ENCODE measurements at places on chromosomes 12 and 14. TPM values are rescaled to one million over a fixed set of nuclear protein-coding genes. Genes with fewer than 3 reads are reported as not detected.

GRCh38 chr14:89332031-89332430 lies 85.0 kb downstream of the FOXN3 start:
- no peak for DNase-seq

GRCh38 chr12:92921877-92922276 lies 7.2 kb downstream of the EEA1 start:
- DNase-seq = no peak

DNA sequence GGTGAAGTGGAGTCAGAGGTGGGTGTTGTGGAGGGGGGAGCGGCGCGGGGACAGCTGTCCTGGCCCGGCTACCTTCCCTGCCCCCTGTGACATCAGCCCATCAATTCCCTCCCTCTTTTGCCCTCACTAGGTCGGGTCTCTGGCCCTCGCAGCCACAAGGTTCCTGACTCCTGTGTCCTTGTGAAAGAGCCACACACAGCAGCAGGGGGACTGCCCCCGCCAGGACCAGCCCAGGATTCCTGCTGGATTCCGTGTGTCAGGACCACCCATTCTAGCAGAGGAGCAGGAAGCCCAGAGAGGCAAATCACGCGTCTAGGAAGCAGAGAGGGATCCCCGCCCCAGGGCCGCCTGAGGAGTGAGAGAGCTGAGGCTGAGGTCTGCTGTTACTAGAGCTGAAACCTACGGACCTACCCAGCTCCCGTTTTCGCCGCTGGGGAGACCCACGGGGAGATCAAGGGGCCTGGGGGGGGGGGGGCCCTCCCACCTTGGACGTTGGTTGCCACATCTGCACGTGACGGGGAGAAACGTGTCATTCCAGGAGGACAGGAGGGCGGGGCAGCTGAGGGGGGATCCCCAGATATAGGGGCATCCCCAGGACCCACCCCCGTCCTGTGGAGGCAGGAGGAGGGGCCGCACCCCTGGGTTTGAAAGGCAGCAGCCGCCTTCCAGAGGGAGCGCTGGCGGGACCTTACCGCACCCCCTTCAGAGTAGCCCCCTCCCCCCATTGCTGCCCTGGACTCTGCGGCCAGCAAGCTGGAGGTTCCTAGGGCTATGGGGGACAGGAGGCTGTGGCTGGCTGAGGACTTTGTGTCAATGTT lies 12.5 kb upstream of the INF2 start:
- peak; percentile 49 for DNase-seq

GRCh38 chr12:109541413-109541726 lies 31.9 kb downstream of the MMAB start:
- no peak for DNase-seq

DNA sequence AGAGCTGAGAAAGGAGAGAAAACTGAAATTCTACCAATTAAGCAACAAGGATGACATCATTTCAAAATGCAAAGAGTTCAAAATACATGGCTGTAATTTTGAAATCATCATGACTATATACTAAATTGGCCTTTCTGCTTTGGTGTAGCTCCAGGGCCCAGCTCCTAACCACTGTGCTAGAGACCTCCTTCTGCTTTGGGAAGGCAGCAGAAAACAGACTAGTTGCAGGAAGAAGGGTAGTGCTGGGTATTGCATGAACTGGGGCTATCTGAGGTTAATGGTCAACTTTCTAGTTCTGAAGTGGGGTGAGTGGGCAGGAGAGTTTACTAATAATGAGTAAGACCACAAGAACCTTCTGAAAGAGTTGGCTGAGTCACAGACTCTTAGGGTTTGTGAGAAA lies 66.2 kb downstream of the PTGER2 start:
- DNase-seq = no peak

- DNase-seq = no peak
Measured at GRCh38 chr14:44316647-44317440, 190.2 kb downstream of the FSCB start.

GRCh38 chr14:96303981-96304380 lies 48.0 kb downstream of the BDKRB1 start:
- DNase-seq = no peak

GRCh38 chr12:108616941-108617858 lies 16.5 kb downstream of the SELPLG start:
- DNase-seq = no peak

DNA sequence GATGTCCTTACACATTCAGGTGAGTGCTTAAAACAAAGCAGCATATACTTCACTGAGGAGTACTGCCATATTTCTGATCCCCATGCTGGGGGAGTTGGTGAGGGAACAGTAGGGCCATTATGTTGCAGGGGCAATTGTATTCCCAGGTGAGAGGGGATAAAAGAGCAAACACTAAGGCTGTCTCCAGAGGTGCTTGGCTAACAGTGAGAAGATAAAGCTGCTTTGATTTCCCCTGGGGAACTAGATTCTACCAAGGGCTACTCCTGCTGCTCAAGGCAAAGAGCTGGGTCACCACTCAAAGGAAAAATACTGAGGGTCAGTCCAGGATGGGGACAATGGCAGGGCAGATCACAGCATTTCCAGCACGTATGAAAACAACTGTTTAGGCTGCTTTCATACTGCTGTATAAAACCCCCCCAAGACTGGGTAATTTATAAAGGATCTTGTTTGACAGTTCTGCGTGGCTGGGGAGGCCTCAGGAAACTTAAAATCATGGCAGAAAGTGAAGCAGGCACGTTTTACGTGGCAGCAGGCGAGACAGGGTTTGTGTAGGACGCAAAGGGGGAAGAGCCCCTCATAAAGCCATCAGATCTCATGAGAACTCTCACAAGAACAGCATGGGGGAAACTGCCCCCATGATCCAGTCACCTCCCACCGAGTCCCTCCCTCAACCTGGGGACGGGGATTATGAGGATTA lies 47.8 kb upstream of the OR5AU1 start:
- DNase-seq = no peak

- DNase-seq = no peak
Measured at GRCh38 chr12:3302401-3303041, 188.5 kb upstream of the PRMT8 start.

GRCh38 chr12:102957339-102958050 lies at the start of gene ASCL1:
ASCL1 (plus strand) TSS chr12:102957674; CDS start chr12:102958245, 571 bp downstream.
- DNase-seq = peak; percentile 29

GRCh38 chr12:126362964-126363363 lies 1297.7 kb downstream of the AACS start:
- DNase-seq = no peak

DNA sequence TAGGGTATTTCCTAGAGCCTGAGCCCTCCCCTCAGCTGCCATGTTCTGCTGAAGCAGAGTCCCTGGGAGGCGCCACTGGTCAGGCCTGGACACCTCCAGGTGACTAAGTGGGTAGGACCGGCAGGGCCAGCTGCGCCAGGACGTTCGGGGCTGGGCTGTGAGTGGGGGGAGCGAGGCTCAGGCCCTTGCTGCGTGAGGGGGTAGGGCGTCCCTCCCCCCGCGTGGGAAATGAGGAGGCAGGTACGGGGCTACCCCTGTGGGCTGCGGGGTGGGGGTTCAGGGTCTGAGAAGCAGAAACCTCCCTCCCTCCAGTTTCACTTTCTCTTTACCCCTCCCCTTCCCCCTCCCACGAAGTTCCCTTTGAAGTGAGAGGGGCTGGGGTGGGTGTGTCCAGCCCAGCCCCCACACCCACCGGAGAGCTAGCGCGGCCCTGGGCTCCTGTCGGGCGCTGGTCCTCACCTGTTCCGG lies 22.1 kb upstream of the KIF26A start:
- DNase-seq = peak; percentile 20

GRCh38 chr14:62692490-62693106 lies 352.7 kb downstream of the KCNH5 start:
- no peak for DNase-seq

GRCh38 chr14:106442857-106443256 lies 916.5 kb downstream of the TMEM121 start:
- no peak for DNase-seq

GRCh38 chr12:79174626-79175025 lies 310.1 kb downstream of the SYT1 start:
- no peak for DNase-seq

- no peak for DNase-seq
Measured at GRCh38 chr12:59624732-59625460, 29.1 kb downstream of the SLC16A7 start.

GRCh38 chr14:75628816-75629215 lies 31.9 kb downstream of the ERG28 start:
- no peak for DNase-seq

GRCh38 chr12:60872219-60872618 lies 1276.4 kb downstream of the SLC16A7 start:
- DNase-seq = no peak

DNA sequence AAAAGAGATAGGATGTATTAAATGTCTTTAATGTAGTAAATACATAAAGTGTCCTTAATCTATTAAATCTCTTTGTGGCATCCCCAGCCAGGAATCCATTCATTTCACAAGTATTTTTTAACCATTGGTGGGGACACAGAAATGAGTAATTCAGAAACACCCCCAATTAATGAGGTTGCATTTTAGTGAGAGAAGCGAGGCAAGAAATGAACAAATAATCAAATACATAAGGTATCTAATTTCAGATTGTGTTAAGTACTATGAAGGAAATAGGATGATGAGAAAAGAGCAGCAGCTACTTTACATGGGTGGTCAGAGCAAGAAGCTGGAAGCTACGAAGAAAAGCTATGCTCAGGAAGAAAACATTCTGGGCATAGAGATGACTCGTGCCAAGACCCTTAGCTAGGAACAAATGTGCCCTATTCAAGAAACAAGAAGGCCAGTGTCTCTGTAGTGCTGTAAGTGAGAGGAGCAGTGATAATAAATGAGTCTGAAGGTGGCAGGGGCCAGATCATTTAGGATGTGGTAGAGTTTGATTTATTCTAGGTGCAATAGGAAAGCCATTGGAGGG lies 60.5 kb upstream of the IGF1 start:
- no peak for DNase-seq

DNA sequence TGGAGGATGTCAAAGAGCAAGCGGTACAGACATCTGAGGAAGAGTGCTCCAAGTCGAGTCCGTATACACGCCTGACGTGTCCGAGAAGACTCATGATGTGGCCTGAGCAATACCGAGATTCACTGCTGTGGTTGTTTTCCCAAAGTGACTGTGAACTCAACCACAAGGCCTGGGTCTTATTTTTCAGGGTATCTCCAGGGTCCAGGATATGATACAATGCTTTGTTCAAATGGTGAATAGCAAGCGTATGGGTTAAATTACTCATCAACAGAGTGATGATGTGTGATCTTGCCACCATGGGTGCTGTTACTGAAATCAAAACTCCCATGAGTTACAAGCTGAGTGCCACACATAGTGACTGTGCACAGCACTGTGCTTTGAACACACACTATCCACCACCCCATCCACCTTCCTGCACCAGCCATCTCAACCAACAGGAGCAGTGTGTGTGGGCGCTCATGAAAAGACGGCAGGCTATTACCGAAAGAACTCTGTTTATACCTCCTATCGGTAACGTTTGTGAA lies 109.6 kb downstream of the BCAT1 start:
- no peak for DNase-seq

GRCh38 chr12:66979251-66979650 lies 289.9 kb upstream of the CAND1 start:
- no peak for DNase-seq

DNA sequence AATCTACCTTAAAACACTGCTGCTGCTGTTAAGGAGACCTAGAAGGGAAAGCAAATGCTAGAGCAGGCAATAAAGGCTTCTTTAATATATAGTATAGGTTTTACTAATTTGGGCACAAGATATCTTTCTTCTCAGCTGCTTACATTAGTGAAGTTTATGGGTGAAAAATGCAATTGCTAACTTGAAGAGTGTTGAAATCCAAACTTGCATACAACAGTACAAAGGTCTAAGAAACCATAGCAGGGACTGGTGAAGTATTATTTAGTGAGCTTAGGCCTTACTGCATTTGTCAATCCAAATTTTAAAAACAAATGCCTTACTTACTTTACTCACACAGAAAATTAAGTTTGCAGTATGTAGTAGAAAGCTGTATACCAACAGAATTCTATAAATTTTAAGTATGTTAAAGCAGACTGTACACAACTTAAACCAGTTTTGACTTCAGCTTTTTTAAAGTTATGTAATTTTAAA lies 1.4 kb upstream of the AP4S1 start:
- no peak for DNase-seq

- no peak for DNase-seq
Measured at GRCh38 chr12:14695715-14696141, 671 bp downstream of the GUCY2C start.

GRCh38 chr12:107906707-107907106 lies 132.2 kb downstream of the ASCL4 start:
- DNase-seq = no peak

DNA sequence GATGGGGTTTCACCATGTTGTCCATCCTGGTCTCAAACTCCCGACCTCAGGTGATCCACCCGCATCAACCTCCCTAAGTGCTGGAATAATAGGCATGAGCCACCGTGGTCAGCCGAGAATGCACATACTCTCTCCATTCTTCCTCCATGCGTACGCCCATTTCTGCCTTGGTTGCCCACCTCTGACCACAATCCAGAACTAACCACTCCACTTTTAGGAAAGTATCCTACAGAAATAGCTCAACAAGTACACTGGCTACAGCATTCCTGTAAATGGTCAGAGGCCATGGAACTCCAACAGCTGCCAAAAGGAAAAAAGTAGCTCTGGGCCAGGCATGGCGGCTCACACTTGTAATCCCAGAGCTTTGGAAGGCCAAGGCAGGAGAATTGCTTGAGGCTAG lies 60.7 kb downstream of the IRF2BPL start:
- no peak for DNase-seq

DNA sequence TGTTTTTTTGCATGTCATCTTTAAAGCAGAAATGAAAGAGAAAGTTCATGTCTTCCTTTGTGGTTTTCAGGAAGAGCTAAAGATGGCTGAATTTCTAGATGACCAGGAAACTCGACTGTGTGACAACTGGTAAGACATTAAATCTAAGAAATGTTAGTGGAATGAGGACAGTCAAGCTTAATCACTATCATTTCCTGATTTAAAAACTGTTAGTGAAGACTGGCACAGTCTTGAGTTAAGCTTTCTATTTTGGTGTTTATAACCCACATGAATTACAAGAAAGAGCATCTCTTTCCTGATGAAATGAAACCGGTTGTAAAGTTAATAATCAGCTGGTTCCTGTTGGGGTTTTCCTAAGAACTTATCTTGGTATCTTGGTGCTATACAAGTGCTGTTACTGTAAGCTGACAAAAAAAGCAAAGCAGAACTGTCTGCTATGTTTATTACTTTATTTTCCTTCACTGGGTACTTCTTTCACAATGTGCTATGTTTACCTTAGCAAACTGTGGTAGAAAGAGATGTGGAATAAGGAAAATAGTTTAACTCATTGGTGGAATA lies 5.2 kb downstream of the TRAFD1 start:
- DNase-seq = no peak

GRCh38 chr14:21057803-21058675 lies at the start of gene RNASE8:
RNASE8 (plus strand) TSS chr14:21057822; CDS start chr14:21057893, 71 bp downstream.
- DNase-seq = no peak

- no peak for DNase-seq
Measured at GRCh38 chr14:105974902-105975301, 448.5 kb downstream of the TMEM121 start.

C12orf54 gene
- not detected for total RNA-seq

RIMKLB gene
- total RNA-seq = 9.7 TPM

MNAT1 gene
- total RNA-seq = 25.8 TPM

FCF1 gene
- 38.9 TPM for total RNA-seq

MANSC4 gene
- total RNA-seq = not detected

SLC6A12 gene
- 1.2 TPM for total RNA-seq

OR6C70 gene
- not detected for total RNA-seq

MYRFL gene
- not detected for total RNA-seq

FAM186B gene
- 0.47 TPM for total RNA-seq

KLRF2 gene
- not detected for total RNA-seq

P2RX7 gene
- 1.9 TPM for total RNA-seq

TXNDC16 gene
- total RNA-seq = 3.4 TPM

GZMB gene
- 0.40 TPM for total RNA-seq

KCNJ8 gene
- total RNA-seq = 55.5 TPM

C12orf60 gene
- total RNA-seq = 1.3 TPM

KRT71 gene
- total RNA-seq = not detected

MDP1 gene
- total RNA-seq = 15.4 TPM

OTUB2 gene
- total RNA-seq = 0.52 TPM
